Fibroblast of lung (primary cell): ENCODE measurements at places on chromosomes 1 and 21.

GRCh38 chr1:20721117-20722061 lies 3.6 kb upstream of the KIF17 start:
- no peak for DNase-seq

GRCh38 chr1:42961312-42962091 lies 2.8 kb upstream of the SLC2A1 start:
- peak; percentile 37 for DNase-seq

GRCh38 chr1:12600335-12600734 lies 17.7 kb downstream of the DHRS3 start:
- no peak for DNase-seq

DNA sequence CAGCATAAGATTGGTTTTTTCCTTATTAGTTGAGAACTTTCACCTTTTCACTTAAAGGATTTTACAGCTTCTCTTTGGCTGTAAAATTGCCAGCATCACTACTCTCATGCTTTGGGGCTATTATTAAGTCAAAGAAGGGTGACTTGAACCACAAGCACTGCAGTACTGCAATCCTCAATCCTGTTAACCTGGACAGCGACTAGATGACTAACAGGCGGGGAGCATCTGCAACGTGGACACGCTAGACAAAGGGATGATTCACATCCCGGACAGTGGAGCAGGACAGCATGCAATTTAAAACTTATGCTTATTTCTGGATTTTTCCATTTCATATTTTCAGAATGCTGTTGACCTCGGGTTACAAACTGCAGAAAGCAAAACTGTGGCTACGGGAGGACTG lies 8.1 kb downstream of the ARV1 start:
- peak; percentile 83 for DNase-seq

DNA sequence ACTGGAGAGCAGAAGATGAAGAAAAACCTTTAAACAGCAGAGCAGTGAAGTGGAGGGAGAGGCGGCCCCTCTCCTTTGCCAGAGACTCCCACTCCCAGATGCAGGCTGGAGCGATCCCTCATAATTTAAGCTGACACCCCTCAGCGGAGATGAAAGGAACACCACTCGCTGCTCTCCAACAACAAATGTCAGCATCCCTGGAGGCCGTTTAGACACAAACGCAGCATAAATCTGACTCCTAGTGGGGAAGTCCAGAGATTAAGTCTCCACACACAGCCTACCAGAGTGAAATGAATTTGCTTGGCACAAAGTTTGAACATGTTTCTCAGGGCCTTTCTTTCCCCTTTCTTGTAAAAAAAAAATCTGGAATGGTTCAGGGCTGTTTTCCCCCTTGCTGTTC lies 137.8 kb downstream of the LMX1A start:
- DNase-seq: no peak

DNA sequence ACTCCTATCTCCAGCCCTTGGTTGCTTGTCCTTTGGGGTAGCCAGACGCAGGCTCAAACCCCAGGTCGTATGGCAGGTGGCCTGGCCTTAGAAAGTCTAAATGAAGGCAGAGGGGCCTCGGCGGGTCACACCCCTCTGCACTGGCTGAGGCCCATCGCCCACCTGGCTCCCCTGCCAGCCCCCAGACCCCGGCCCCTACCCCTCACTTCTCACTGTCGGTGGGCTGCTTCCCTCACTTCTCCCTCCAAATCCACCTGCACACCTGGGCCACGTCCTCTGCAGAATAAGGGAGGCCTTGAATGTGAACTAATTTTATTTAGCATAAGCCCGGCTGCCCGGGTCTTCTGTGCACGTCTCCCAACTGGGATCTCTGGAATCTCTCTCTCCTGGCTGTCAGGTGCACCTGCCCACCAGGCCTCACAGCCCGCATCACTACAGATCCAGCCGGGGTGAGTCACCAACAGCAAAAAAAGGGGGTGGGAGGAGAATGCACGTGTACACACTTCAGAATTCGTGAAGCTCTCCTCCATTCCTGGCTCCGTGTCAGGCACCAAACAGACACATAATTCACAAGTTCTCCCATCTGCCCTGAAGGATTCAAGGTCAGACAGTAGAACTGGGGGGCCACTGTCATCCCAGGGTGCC lies 107.5 kb upstream of the SIM2 start:
- DNase-seq: no peak

GRCh38 chr1:223177681-223178080 lies 34.6 kb upstream of the TLR5 start:
- DNase-seq: no peak

GRCh38 chr1:192959657-192960186 lies 99.4 kb downstream of the UCHL5 start:
- DNase-seq: no peak
